GM23338 (cell line): ENCODE measurements at places on chromosomes 6 and 20. TPM values are rescaled to one million over a fixed set of nuclear protein-coding genes. Genes with fewer than 3 reads are reported as not detected.

SLC4A11 gene
- 12.1 and 17.1 TPM in 2 replicates for total RNA-seq

CD83 gene
- total RNA-seq = 10.9 and 13.2 TPM in 2 replicates

SUMO4 gene
- total RNA-seq = 0.74 and 1.9 TPM in 2 replicates

MICB gene
- total RNA-seq = 20.8 and 23.8 TPM in 2 replicates

CLPSL1 gene
- total RNA-seq = not detected in 2 replicates

TNFAIP3 gene
- total RNA-seq = 2.3 and 4.4 TPM in 2 replicates

RIMS4 gene
- 34.5 and 39.7 TPM in 2 replicates for total RNA-seq

KHDC1 gene
- total RNA-seq = 4.2 and 6.9 TPM in 2 replicates

DSN1 gene
- total RNA-seq = 25.0 and 26.4 TPM in 2 replicates

TRIM10 gene
- total RNA-seq = 0.31 TPM in 1 of 2 replicates, not detected in the other

HLA-DMB gene
- 1.3 and 1.6 TPM in 2 replicates for total RNA-seq
